ENCODE measurements at places on chromosomes 13 and 19. TPM values are rescaled to one million over a fixed set of nuclear protein-coding genes. Genes with fewer than 3 reads are reported as not detected.

PTPRS gene
- not detected for polyA plus RNA-seq

CNN1 gene
- polyA plus RNA-seq = not detected

ACP5 gene
- 31.1 TPM for polyA plus RNA-seq

ZNF177 gene
- 0.58 TPM for polyA plus RNA-seq

NEK5 gene
- 0.06 TPM for polyA plus RNA-seq

All from CD4-positive, CD25-positive, alpha-beta regulatory T cell (primary cell).